ENCODE measurements at places on chromosomes 3 and 15. TPM values are rescaled to one million over a fixed set of nuclear protein-coding genes. Genes with fewer than 3 reads are reported as not detected.

The SPESP1 gene
- 1.0 TPM for total RNA-seq

DNA sequence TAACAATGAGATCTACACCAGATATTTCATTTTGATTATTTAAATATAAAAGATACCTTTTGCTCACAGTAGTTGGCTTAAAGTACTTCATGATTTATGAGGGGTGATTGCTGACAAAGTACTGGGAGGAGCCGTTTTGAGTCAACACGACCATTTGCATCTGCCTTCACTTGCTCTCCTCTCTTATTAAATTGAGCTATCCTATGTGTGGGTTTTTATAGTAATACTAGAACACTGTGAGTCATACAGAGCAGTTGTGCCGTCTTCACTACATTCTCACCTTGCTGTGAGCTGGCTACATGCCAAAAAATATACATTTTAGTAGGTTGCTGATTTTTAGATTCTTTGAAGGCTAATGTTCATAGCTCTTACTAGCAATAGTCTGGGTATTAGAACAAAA is 161.2 kb downstream of the ALCAM start:
- no peaks in the 10 kb centered on the region for H3K27me3 ChIP-seq
- no peak overlapping the region for H3K4me3 ChIP-seq
- DNase-seq, result peak; percentile 23
- no peak overlapping the region for H3K27ac ChIP-seq
- peaks cover 63% of the 10 kb centered on the region for H3K4me1 ChIP-seq

DNA sequence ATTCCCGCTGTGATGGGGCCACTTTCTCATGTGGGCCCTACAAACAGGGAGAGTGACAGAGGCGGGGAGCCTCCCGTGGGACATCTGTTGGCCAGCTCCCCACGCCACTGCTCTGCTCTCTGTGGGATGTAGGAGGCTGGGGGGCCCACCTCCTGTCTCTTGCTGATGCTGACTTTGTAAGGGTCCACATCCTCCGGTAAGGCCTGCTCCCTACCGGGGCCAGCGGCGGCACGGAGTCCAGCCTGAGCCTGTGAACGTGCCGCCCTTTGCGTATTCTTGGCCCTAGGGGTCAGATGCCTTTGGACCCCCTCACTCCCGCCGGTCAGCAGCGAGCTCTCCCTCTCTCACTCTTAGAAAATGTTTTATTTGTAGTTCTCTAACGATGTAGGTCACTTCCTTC is 153.2 kb downstream of the LRRC28 start:
- H3K4me1 ChIP-seq, result peaks cover 28% of the 10 kb centered on the region
- no peak overlapping the region for H3K4me3 ChIP-seq
- H3K27me3 ChIP-seq, result peaks cover 8% of the 10 kb centered on the region
- H3K36me3 ChIP-seq, result no peaks in the 10 kb centered on the region
- no peak overlapping the region for H3K27ac ChIP-seq

GRCh38 chr3:150793641-150794040 is 30.7 kb upstream of the SIAH2 start:
- H3K27ac ChIP-seq, result no peak overlapping the region
- no peak overlapping the region for H3K4me3 ChIP-seq
- H3K36me3 ChIP-seq, result no peaks in the 10 kb centered on the region
- DNase-seq, result no peak
- no peaks in the 10 kb centered on the region for H3K4me1 ChIP-seq
